ENCODE measurements at places on chromosomes 1 and 21.

GRCh38 chr1:59055908-59056719 is 240.8 kb upstream of the FGGY start:
- H3K4me3 ChIP-seq, result no peak overlapping the region
- no peaks in the 10 kb centered on the region for H3K36me3 ChIP-seq
- no peak overlapping the region for H3K27ac ChIP-seq
- no peaks in the 10 kb centered on the region for H3K27me3 ChIP-seq
- DNase-seq, result no peak

DNA sequence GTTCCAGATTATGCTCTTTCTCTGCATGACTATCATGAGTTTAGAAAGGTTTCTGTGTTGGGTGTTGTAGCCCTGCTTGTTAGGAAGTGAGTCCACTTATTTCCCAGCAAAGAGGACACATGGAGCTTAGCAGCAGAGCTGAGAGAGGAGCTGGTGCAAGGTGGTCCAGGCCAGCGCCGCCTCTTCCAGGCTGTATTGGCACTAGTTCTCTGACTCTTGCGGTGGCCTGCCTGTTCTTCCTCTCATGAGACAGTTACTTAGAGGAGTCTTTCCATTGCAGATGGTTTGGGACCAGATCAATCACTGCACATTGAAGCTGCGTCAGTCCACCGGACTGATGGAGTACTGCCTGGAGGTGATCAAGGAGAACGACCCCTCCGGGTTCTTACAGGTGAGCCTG is 38.0 kb downstream of the TRIM67 start:
- H3K27me3 ChIP-seq, result peaks cover 2% of the 10 kb centered on the region
- DNase-seq, result no peak
- no peak overlapping the region for H3K27ac ChIP-seq
- H3K4me3 ChIP-seq, result no peak overlapping the region
- H3K4me1 ChIP-seq, result peaks cover 3% of the 10 kb centered on the region
- H3K36me3 ChIP-seq, result no peaks in the 10 kb centered on the region

- peak; percentile 46 for DNase-seq
- H3K27me3 ChIP-seq, result peaks cover 2% of the 10 kb centered on the region
- H3K4me1 ChIP-seq, result no peaks in the 10 kb centered on the region
- H3K4me3 ChIP-seq, result no peak overlapping the region
- no peak overlapping the region for H3K27ac ChIP-seq
Measured at GRCh38 chr1:2921970-2922686, 99.1 kb upstream of the ACTRT2 start.

DNA sequence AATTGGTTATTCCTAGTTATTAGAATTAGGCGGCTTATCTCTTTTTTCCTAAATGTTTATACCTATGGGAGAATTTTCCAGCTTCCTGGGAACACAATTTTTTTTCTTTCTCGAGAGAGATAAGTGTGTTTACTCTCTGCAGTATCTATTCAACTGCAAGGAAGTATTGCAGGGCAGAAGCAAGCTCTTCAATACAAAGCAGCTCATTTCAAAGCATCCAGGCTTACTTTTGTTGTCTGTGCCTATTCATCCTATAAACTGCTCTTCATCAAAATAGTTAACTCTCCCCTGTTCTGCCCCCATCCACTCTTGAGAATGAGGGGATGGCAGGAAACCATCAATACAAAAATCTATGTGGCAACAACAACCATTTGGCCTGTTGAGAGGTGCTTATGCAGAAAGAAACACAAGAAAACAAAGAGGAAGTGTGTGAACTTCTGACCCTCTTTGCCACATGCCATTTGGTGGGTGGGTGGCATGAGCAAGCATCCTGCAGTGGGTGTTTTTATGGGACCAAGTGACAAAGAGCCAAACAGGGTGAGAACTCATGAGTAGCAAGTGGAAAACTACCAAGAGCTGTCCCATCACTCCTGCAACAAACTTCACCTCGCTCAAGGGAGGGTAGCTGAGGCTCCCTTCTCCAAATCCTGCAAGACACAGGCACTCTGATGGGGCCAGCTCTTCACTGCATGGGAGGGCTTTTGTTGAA is 50.6 kb upstream of the MRPS6 start:
- DNase-seq, result peak; percentile 43
- H3K4me1 ChIP-seq, result peaks cover 8% of the 10 kb centered on the region
- H3K27ac ChIP-seq, result no peak overlapping the region
- no peaks in the 10 kb centered on the region for H3K36me3 ChIP-seq
- no peak overlapping the region for H3K4me3 ChIP-seq

DNA sequence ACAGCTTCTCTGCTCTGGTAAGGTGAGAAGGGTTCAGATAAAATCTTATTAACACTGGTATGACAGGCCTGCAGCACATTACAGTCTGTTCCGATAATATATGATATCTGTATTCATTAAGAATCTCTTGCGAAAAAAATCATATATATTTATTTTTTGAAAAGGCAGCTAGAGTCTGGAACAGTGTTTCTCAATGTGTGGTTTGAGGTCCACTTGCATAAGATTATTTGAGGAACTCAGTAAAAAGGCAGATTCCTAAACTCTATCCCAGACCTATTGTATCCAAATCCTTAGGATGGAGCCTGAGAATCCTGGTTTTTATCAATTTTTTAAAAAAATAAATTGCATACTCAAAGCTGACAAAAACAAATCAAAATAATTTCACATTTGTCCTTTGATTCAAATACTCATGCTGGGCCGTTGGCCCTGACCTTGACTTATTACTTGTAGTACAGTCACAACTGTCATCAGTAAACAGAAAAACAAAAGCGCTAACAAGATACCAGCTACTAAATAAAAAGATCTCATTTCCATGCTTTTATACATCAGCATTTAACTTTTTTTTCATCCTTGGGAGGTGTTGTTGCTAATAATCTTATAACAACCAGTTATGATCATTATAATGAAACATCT is 60.6 kb downstream of the RGS2 start:
- no peaks in the 10 kb centered on the region for H3K36me3 ChIP-seq
- no peak overlapping the region for H3K4me3 ChIP-seq
- H3K27ac ChIP-seq, result no peak overlapping the region
- peaks cover 8% of the 10 kb centered on the region for H3K27me3 ChIP-seq
- DNase-seq, result no peak

DNA sequence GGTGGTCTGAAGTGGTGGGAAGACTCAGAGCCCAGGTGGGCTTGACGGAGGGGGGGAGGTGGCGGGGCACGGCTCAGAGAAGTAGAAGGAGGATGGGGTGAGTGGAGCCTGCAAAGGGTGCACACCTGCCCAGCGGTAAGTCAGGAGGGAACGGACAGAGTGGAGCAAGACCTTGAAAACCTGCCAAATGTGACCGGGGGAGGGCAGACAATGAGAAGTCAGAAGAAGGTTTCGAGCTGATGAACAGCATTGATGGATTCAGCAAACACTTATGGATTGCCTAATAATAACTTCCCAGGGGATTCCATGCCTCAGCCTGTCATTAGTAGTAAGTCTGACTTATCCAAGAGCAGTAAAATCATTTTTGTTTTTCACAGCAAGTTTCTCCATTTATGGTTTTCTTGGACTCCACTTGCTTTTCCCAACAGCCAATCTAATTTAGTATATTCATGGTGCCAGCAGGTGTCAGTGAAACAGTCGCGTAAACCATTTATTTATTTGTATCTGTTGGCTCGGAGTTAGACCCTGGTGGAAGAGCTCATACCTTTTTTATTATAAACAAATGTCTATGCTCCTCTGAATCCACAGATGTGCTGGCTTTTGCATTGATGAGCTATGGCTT is 279.1 kb downstream of the PCP4 start:
- no peaks in the 10 kb centered on the region for H3K36me3 ChIP-seq
- no peaks in the 10 kb centered on the region for H3K27me3 ChIP-seq
- H3K4me1 ChIP-seq, result no peaks in the 10 kb centered on the region
- no peak overlapping the region for H3K27ac ChIP-seq
- no peak for DNase-seq
- H3K4me3 ChIP-seq, result no peak overlapping the region

- no peak overlapping the region for H3K27ac ChIP-seq
- H3K4me3 ChIP-seq, result no peak overlapping the region
Measured at GRCh38 chr1:191857600-191857999, 300.7 kb upstream of the RGS18 start.

DNA sequence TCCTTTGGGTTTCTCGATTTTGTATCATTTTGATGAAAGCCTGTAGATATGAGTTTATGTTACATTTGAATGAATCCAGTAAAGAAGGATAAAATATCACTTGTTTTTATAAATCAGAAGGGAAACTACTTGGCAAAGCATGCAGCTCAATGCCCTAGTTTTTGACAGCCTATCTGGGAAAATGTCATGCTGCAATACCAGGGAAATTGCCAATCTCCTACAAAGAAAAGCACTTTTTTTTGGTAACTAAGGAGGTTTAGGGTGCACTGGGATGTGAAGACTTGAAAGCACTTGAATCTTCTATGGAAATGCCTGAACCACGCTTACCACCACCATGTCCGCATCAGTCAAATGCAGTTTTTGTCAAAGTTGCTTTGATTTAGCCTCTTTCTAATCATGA is 446.9 kb upstream of the LRRC7 start:
- H3K4me3 ChIP-seq, result no peak overlapping the region
- no peaks in the 10 kb centered on the region for H3K27me3 ChIP-seq
- DNase-seq, result no peak
- no peaks in the 10 kb centered on the region for H3K4me1 ChIP-seq
- H3K27ac ChIP-seq, result no peak overlapping the region
- no peaks in the 10 kb centered on the region for H3K36me3 ChIP-seq

DNA sequence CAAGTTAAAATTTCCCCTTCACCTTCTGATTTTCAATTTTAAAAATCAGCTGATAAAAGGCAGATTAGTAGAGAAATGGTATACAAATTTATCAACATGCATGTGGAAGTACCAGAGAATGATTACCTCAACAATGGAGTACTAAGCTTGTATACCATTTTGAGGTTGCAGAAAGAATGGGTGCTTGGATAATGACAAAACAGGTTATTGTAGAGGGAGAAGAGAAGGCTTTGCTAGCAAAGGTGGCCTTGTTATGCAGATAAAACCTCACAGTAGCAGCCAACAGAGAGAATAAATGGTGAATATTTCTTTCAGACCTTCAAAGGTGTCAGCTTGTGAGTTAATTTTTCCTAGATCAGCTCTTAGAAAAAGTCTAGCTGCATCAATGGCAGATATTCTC is 1174.9 kb upstream of the ADGRL4 start:
- no peak overlapping the region for H3K4me3 ChIP-seq
- no peaks in the 10 kb centered on the region for H3K4me1 ChIP-seq
- H3K36me3 ChIP-seq, result no peaks in the 10 kb centered on the region
- no peak overlapping the region for H3K27ac ChIP-seq
- DNase-seq, result no peak

DNA sequence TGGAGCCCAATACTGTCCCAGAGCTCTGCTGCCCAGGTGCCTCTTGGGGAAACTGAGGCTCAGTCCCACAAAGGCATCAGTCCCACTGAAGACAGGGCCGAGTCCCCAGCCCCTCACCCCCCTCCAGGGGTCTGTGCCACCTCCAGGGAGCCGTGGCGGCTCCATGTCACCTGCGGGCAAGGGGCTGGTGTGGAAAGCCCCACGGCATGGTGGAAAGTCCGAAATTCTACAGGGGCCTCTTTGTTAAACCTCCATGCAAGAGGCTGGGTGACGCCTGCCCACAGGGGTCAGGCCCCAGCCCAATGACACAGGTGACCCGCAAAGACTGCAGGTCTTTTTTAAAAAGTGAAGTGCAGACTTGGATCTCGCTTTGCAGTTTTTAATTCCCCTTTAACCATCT is 3.3 kb upstream of the AIRE start:
- H3K36me3 ChIP-seq, result no peaks in the 10 kb centered on the region
- H3K27me3 ChIP-seq, result no peaks in the 10 kb centered on the region
- H3K4me1 ChIP-seq, result no peaks in the 10 kb centered on the region
- H3K27ac ChIP-seq, result no peak overlapping the region
- no peak for DNase-seq
- H3K4me3 ChIP-seq, result no peak overlapping the region

GRCh38 chr1:154741741-154742495 is 128.2 kb downstream of the KCNN3 start:
- H3K36me3 ChIP-seq, result no peaks in the 10 kb centered on the region
- H3K27ac ChIP-seq, result no peak overlapping the region
- H3K4me3 ChIP-seq, result no peak overlapping the region
- H3K27me3 ChIP-seq, result peaks cover 8% of the 10 kb centered on the region

DNA sequence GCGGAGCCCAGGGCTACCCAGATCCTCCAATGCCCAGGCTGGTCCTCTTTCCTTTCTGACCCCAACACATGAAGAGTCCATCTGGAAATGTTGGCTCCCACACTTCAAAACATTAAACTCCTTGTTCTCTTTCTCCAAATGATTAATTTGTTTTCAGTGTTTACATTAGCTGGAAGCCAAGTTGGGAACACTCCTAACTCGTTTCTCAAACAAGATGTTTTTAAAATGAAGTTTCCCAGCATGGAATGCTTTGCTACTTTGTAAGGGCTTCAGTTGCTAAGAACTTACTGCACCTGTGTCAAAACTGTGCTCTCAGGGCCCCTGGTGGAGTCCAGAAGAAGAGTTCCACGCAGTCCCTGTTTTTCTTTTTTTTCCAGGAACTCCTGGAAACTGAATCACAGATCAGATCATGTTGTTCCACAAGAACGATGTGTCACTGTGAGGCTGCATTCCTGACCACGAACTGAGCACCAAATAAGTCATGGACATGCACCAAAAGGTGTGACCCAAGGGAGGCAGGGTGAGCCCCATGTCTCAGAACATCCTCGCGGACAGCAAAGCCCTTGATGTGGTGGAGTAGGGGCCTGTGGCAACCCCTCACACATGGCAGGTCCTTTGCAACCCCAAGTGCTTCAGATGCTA is 257.3 kb downstream of the KCNJ6 start:
- H3K27ac ChIP-seq, result no peak overlapping the region
- H3K36me3 ChIP-seq, result no peaks in the 10 kb centered on the region
- no peak for DNase-seq
- H3K4me3 ChIP-seq, result no peak overlapping the region
- peaks cover 2% of the 10 kb centered on the region for H3K4me1 ChIP-seq

GRCh38 chr1:61119085-61119484 is 36.7 kb downstream of the NFIA start:
- H3K27ac ChIP-seq, result no peak overlapping the region
- DNase-seq, result no peak
- H3K4me1 ChIP-seq, result no peaks in the 10 kb centered on the region

GRCh38 chr1:5551274-5551975 is 440.8 kb downstream of the NPHP4 start:
- no peak overlapping the region for H3K4me3 ChIP-seq
- no peak overlapping the region for H3K27ac ChIP-seq
- no peak for DNase-seq
